ENCODE measurements at places on chromosomes 11 and 22. TPM values are rescaled to one million over a fixed set of nuclear protein-coding genes. Genes with fewer than 3 reads are reported as not detected.
A peak's percentile ranks its signal among the peaks of the same experiment; 100 is the strongest.

The OPCML gene
- polyA plus RNA-seq, result 1.4 TPM

The ZBTB16 gene
- 2.8 TPM for polyA plus RNA-seq

DNA sequence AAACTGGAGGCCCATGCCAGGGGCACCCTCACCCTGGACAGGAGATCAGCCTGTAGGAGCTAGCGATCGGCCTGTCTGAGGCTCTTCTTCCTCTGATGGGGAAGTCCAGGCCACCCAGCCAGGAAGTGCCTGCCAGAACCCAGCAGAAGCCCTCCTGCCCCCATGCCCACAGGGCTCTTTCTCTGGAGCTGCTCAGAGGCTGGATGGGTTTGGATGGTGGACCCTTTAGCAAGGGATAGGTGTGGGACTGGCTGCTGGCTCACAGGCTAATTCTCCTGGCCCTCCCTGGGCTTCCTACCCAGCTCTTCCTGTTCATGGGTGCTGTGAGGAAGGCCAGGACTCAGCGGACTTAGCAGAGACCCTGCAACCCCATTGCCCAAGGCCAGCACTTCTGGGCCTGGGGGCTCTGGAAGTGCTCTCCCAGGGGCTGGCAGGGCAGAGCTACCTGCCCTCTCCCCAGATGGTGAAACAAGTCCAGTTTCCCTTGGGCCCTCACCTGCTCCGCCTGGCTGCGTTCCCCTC is 7.6 kb downstream of the FXYD2 start:
- peak overlapping the region; percentile 85 for H3K27ac ChIP-seq
- peak; percentile 29 for DNase-seq
- H3K27me3 ChIP-seq, result no peaks in the 10 kb centered on the region
- peaks cover 68% of the 10 kb centered on the region for H3K4me1 ChIP-seq

- H3K36me3 ChIP-seq, result no peaks in the 10 kb centered on the region
- no peak overlapping the region for H3K27ac ChIP-seq
- H3K27me3 ChIP-seq, result no peaks in the 10 kb centered on the region
- no peaks in the 10 kb centered on the region for H3K4me1 ChIP-seq
- no peak overlapping the region for H3K4me3 ChIP-seq
Measured at GRCh38 chr11:113193016-113193415, 121.4 kb upstream of the TTC12 start.

DNA sequence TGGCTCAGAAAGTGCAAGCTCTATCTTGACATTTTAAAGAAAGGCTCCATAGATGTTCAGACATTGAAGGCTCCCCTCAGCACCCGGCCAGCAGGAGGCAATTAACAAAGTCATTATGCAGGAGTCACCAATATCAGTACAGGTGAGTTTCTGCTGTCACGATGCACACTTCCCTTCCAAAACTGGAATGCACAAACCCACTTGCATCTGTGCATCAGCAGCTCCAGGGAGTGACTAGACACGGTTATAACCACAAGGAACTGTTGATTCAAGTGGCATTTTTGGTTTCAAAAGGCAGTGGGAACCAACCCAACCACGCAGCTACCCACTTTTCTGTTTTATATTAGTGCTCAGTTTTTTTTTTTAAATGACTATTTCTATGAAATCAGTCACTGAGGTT is 293.9 kb upstream of the NARS2 start:
- H3K27me3 ChIP-seq, result no peaks in the 10 kb centered on the region
- H3K27ac ChIP-seq, result no peak overlapping the region
- no peaks in the 10 kb centered on the region for H3K36me3 ChIP-seq
- no peak overlapping the region for H3K4me3 ChIP-seq
- no peaks in the 10 kb centered on the region for H3K4me1 ChIP-seq

DNA sequence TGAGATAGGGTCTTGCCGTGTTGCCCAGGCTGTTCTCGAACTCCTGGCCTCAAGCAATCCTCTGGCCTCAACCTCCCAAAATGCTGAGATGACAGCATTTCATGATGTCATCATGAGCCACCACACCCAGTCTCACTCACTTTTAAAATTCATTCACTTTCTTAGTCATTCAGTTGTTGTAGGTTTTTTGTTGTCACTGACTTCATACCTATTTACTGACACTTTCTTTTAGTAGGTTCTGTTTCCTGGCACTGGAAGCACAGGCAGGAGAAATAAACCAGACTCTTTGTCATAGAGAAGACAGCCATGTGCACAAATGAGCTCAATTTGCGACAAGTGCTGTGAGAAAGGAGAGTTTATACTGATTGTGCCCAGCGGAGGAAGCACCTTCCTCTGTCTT is 10.5 kb downstream of the ART5 start:
- H3K27ac ChIP-seq, result no peak overlapping the region
- no peak for DNase-seq
- no peak overlapping the region for H3K4me3 ChIP-seq
- no peaks in the 10 kb centered on the region for H3K36me3 ChIP-seq

GRCh38 chr11:30342736-30343166 is 19.8 kb downstream of the ARL14EP start:
- no peak for DNase-seq
- H3K4me3 ChIP-seq, result no peak overlapping the region
- peaks cover 2% of the 10 kb centered on the region for H3K36me3 ChIP-seq
- no peaks in the 10 kb centered on the region for H3K27me3 ChIP-seq
- no peak overlapping the region for H3K27ac ChIP-seq

DNA sequence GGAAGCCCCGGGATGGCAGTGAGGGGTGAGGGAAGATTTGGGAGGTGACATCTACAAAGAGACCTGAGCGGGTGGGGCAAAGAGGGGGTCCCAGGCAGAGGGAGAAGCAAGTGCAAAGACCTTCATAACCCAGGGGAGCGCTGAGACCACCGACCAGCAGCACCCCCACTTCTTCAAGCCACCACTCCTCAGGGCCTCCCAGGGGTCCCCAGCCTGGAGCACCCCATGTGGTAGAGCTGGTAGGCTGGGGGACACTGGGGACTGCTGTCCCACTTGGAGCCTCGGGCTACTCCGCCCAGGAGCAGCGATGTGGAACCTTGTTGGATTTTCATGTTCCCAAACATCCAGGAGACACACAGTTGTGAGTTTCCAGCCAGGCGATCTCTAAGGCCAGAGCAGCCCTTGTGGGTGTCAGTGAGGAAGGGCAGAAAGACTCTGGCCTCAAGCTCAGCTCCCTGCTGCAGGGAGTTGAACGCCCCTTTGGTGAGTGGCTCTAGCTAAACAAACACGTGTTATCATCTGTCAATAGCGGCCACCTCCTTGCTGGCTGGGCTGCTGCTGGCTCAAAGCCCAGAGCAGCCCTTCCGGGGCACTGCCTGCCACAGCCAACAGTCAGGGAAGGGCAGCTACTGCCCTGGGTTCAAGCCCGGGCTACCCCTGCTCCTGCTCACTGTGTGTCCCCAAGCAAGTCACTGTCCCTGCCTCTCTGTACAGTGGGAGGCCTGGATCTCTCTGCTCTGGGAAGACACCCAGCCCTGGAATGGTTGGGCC is 25.7 kb upstream of the CHKA start:
- no peaks in the 10 kb centered on the region for H3K27me3 ChIP-seq
- H3K36me3 ChIP-seq, result no peaks in the 10 kb centered on the region
- H3K4me3 ChIP-seq, result no peak overlapping the region
- H3K27ac ChIP-seq, result peak overlapping the region; percentile 82
- DNase-seq, result peak; percentile 84
- H3K4me1 ChIP-seq, result peaks cover 36% of the 10 kb centered on the region

The C2CD3 gene
- 12.3 TPM for polyA plus RNA-seq

GRCh38 chr11:46238078-46238966 is 39.1 kb upstream of the CREB3L1 start:
- H3K4me1 ChIP-seq, result peaks cover 27% of the 10 kb centered on the region
- H3K27ac ChIP-seq, result no peak overlapping the region
- peak overlapping the region; percentile 34 for H3K4me3 ChIP-seq
- no peaks in the 10 kb centered on the region for H3K36me3 ChIP-seq

GRCh38 chr22:48701296-48702030 is 1126.2 kb downstream of the BRD1 start:
- DNase-seq, result no peak
- no peaks in the 10 kb centered on the region for H3K27me3 ChIP-seq
- H3K4me3 ChIP-seq, result no peak overlapping the region
- H3K36me3 ChIP-seq, result no peaks in the 10 kb centered on the region

DNA sequence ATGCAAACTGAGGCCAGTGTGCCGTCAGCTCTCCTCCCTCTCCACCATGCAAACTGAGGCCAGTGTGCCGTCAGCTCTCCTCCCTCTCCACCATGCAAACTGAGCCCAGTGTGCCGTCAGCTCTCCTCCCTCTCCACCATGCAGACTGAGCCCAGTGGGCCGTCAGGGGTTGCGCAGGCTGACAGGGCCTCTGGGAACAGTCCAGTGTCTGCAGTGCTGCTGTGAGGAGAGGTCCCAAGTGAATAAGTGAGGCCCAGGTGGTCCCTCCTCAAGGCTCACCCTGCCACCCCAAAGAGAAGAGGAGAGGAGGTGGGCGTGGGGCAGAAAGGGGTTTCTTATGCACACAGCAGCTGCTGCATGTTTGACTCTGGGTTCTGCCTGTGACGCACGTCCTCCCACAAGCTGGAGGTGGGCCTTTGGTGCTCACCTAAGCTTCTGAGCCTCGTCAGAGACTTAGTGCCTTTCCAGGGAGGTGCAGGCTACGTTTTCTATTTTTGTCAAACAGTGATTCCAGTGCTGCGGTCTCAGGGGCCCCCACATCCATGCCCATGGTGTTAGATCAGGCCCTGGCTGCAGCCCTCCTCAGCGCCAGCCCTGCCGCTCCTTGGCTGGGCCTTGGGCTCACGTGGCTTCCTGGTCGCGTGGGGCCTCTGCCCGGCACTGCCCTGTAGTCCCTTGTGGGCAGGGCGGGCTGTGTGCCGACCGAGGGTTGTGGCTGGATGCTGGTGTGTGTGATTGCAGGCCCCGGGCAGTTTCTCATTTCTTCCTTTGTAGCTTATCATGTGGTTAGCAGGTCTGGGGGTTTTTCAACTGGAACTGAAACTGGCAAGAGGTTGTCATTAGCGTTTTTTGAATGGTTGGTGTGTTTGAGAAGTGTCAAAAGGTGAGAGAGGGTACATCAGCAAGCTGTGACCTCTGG is 7.1 kb downstream of the TPCN2 start:
- DNase-seq, result no peak
- H3K4me1 ChIP-seq, result peaks cover 46% of the 10 kb centered on the region
- peaks cover 58% of the 10 kb centered on the region for H3K36me3 ChIP-seq
- peak overlapping the region; percentile 94 for H3K27ac ChIP-seq

- H3K27me3 ChIP-seq, result peaks cover 80% of the 10 kb centered on the region
- no peaks in the 10 kb centered on the region for H3K36me3 ChIP-seq
- peak overlapping the region; percentile 38 for H3K4me3 ChIP-seq
- H3K27ac ChIP-seq, result no peak overlapping the region
Measured at GRCh38 chr11:64742087-64742888, 1.7 kb downstream of the RASGRP2 start.

GRCh38 chr11:61327669-61328071 is 5.2 kb downstream of the DDB1 start:
- no peaks in the 10 kb centered on the region for H3K27me3 ChIP-seq
- H3K36me3 ChIP-seq, result peaks cover 70% of the 10 kb centered on the region
- H3K4me1 ChIP-seq, result peaks cover 9% of the 10 kb centered on the region
- no peak overlapping the region for H3K27ac ChIP-seq
- H3K4me3 ChIP-seq, result no peak overlapping the region

The KCNA4 gene
- polyA plus RNA-seq, result 0.82 TPM

GRCh38 chr11:93652161-93652597 is 9.3 kb upstream of the CEP295 start:
- peaks cover 4% of the 10 kb centered on the region for H3K27me3 ChIP-seq
- H3K4me1 ChIP-seq, result no peaks in the 10 kb centered on the region
- H3K4me3 ChIP-seq, result no peak overlapping the region
- H3K27ac ChIP-seq, result no peak overlapping the region
- DNase-seq, result no peak

The DEUP1 gene
- polyA plus RNA-seq, result 0.43 TPM

GRCh38 chr11:69770540-69770939 is 4.6 kb downstream of the FGF4 start:
- no peak overlapping the region for H3K27ac ChIP-seq
- no peak for DNase-seq
- H3K4me1 ChIP-seq, result no peaks in the 10 kb centered on the region
- H3K27me3 ChIP-seq, result peaks cover 61% of the 10 kb centered on the region
- no peak overlapping the region for H3K4me3 ChIP-seq
- no peaks in the 10 kb centered on the region for H3K36me3 ChIP-seq

The OR8D1 gene
- under 0.01 TPM for polyA plus RNA-seq

- H3K4me1 ChIP-seq, result no peaks in the 10 kb centered on the region
- no peaks in the 10 kb centered on the region for H3K36me3 ChIP-seq
- no peaks in the 10 kb centered on the region for H3K27me3 ChIP-seq
Measured at GRCh38 chr11:97794876-97795275, 1225.9 kb upstream of the CNTN5 start.

- no peaks in the 10 kb centered on the region for H3K27me3 ChIP-seq
- no peak overlapping the region for H3K4me3 ChIP-seq
- peaks cover 33% of the 10 kb centered on the region for H3K4me1 ChIP-seq
- peaks cover 73% of the 10 kb centered on the region for H3K36me3 ChIP-seq
Measured at GRCh38 chr11:72758690-72759389, 6.6 kb upstream of the ARAP1 start.

The DGAT2 gene
- polyA plus RNA-seq, result 70.2 TPM

DNA sequence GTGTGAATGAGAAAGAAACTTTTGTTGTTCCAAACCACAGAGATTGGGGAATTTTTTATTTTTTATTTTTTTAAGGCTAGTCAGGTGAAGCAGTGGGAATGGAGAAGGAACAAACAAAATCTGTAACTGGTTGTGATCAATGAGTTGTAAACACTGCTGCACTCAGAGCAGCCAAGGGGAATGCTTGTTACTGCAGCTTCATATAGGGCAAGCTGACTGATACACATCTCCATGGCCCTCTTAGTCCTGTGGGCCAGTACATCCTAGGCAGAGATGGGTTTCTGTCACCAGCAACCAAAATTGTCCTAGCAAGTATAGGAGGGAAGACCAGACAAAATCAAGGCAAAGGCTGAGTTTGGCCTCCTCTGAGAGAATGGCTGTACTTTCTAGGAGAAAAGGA is 306.8 kb downstream of the CTTN start:
- no peak overlapping the region for H3K27ac ChIP-seq
- H3K4me3 ChIP-seq, result no peak overlapping the region
- DNase-seq, result no peak
- H3K36me3 ChIP-seq, result no peaks in the 10 kb centered on the region
- H3K27me3 ChIP-seq, result no peaks in the 10 kb centered on the region

DNA sequence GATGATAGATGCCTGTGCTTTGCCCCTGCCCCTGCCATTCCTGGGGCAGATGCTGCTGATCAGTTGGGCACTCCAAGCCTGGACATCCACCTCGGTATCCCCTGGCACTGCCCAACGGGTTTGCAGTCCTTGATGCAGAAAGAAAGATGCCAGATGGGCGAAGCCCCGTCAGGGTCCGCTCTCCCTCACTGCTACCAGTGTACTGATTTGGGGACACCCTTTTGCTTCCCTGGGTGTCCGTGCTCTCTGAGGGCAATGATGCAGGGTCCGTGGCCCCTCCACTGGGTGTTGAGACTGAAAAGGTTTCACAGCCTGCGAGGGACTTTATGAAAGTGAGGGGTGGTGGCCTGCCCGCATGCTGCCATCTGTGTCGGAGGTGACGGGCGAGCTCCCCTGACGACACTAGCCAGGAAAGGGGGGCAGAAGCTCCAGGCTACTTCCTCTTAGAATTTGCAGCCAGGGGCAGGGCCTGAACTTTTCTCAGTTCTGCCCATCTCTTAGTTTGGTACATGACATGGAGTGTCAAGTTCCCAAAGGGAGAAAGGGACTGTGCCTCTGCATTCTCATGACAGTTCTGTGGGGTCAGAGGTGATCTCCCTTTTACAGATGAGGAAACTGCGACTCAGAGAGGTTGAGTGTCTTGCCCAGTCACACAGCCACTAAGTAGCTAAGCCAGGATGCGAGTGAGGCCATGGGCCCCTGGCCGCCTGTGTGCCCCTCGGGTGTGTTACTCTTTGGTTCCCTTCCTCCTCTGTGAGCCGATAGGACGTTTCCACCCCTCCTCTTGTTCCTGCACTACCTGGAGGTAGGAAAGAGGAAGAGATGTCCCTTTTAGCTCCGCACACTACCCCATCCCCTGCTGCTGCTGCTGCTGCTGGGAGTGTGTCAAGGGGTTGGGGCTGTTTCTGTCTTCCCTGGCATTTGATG is 96.6 kb downstream of the BCR start:
- H3K27ac ChIP-seq, result no peak overlapping the region
- H3K4me1 ChIP-seq, result peaks cover 4% of the 10 kb centered on the region
- no peak overlapping the region for H3K4me3 ChIP-seq
- H3K36me3 ChIP-seq, result peaks cover 77% of the 10 kb centered on the region
